ENCODE measurements at places on chromosomes 2 and 18. TPM values are rescaled to one million over a fixed set of nuclear protein-coding genes. Genes with fewer than 3 reads are reported as not detected.

- no peak for DNase-seq
Measured at GRCh38 chr2:147689220-147689909, 155.5 kb upstream of the ACVR2A start.

- DNase-seq: no peak
Measured at GRCh38 chr2:70420740-70421139, 118.9 kb upstream of the FAM136A start.

- DNase-seq: no peak
Measured at GRCh38 chr2:96875498-96876268, 5.8 kb upstream of the SEMA4C start.

Gene IL36RN
- not detected for total RNA-seq

GRCh38 chr18:41034413-41034812 is 920.6 kb upstream of the PIK3C3 start:
- DNase-seq: no peak

Gene TUBB8B
- not detected for total RNA-seq

GRCh38 chr2:102357937-102358336 is 2.3 kb downstream of the IL18R1 start:
- no peak for DNase-seq

DNA sequence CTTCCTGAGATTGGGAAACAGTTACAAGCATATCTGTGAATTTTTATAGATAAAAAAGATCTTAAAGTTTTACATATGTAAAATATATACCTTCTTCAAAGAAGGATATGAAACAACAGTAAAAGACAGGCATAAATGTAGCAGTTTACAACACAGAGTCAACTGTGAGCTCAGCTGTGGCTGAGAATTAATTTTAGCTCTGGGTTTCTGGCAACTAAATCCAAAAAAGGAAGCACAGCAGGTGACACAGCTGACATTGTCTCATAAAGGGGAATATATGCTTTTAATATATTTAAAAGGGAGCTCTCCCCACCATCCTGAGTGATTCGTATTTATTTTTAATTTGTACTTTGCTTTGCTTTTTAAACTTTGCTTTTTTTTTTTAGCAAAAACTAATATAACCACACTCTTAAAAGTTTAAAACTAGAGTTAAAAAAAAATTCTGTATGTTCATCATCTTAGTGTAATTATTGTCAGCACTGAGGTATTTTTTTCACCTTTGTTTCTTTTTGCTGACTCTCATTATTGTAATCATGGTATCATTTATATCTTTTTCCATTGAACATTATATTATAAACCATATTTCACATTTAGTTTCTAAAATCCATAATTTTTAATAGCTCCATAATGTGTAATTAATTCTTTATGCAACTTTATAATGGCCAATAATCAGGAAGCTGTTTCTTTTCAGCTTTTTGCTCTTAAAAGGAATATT is 6.7 kb downstream of the TUBB6 start:
- no peak for DNase-seq

GRCh38 chr2:106638043-106638442 is 150.9 kb downstream of the CD8B2 start:
- DNase-seq: no peak

Gene UGT1A5
- not detected for total RNA-seq

Gene GKN2
- not detected for total RNA-seq

DNA sequence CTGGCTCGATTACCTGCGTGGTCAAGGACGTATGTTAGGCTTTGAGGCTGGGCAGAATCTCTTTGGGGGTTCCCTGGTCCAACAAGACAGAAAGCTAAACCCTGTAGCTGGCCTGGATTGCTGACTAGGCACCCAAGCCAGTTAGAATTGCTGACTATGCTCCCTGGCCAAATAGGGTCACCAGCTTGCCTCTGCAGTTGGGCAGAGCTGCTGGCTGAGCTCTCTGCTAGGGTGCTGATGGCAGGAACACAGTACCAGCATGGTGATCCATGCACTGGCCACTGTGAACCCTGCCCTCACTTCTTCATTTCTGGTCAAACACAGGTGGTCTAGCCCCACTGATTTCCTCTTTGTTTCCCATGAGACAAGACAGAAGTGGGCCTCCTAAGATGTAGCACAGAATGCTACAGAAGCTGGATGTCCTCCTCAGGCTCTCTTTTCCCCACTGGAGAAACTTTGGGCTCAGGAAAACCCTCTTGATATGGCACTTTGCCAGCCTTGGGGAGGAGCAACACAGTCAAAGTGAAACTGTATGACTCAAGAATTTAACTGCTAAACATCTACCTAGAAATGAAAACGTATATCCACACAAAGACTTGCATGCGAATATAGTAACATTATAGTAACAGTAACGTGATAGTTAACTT is 20.8 kb downstream of the SP140L start:
- DNase-seq: no peak

GRCh38 chr18:55235094-55235461 is 275.8 kb upstream of the CCDC68 start:
- no peak for DNase-seq

DNA sequence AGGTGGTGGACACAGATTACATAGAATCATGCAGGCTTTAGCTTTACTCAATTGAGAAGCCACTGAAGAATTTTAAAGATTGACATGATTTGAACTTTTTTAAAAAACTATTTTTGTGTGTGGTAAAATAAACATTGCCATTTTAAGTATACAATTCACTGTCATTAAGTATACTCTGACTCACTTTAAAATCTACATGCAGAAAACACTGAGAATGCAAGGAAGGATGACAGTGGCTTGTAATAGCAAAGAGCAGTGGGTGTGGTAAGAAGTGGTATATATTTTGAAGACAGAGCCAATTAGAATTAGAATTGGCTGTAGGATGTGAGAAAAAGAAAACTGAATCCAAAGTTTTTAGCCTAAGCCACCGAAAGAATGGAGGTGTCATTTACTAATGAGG is 14.9 kb downstream of the TRMT61B start:
- DNase-seq: no peak

- DNase-seq: no peak
Measured at GRCh38 chr2:204860274-204860673, 315.0 kb downstream of the PARD3B start.

DNA sequence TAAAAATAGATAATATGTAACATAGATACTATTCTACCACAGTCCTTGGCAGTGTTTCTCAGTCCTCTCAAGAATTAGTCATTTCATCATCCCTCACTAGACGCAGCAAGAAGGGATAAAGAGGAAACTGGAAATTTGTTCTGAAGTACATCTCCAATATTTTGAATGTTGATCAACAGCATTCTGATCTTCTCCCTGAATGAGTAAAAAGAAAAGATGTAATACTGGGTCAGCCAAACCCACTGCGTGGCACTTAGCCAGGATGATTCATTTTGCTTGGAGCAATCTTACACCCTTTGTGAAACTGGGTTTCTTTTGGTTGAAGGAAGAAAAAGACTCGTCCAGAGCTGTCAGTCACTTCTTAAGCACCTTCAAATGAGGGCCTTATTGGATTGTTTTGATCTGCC is 54.1 kb downstream of the TAF1B start:
- peak; percentile 93 for DNase-seq

- DNase-seq: no peak
Measured at GRCh38 chr18:49673281-49673680, 111.4 kb downstream of the LIPG start.

GRCh38 chr2:23506531-23507266 is 121.7 kb downstream of the KLHL29 start:
- DNase-seq: no peak

Gene VIT
- 12.3 TPM for total RNA-seq

GRCh38 chr2:108927936-108928659 is 60.9 kb downstream of the EDAR start:
- no peak for DNase-seq

DNA sequence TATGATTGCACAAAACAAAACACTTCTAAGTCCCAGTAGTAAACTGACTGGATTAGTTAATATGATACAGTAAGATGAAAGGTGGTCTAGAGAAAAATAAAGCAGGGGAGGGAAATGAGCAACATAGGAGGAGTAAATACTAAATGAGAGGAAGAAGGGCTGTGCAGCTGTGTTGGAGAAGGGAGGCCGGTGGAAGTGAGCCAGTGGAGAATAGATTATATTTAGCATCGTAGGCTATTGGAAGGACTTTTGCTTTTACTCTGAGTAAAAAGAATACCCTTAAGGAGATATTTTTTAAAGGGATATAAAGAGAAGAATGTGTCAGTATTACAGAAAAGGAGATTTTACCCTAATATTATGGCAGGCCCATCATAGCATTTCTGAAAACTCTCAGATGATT is 12.7 kb downstream of the WDR75 start:
- no peak for DNase-seq

- DNase-seq: no peak
Measured at GRCh38 chr2:238380785-238381184, 45.9 kb upstream of the ASB1 start.

Gene PLGLB1
- 0.85 TPM for total RNA-seq

- no peak for DNase-seq
Measured at GRCh38 chr2:232931636-232932035, 61.6 kb downstream of the SNORC start.

- DNase-seq: no peak
Measured at GRCh38 chr18:50629148-50629631, 69.3 kb downstream of the MAPK4 start.

DNA sequence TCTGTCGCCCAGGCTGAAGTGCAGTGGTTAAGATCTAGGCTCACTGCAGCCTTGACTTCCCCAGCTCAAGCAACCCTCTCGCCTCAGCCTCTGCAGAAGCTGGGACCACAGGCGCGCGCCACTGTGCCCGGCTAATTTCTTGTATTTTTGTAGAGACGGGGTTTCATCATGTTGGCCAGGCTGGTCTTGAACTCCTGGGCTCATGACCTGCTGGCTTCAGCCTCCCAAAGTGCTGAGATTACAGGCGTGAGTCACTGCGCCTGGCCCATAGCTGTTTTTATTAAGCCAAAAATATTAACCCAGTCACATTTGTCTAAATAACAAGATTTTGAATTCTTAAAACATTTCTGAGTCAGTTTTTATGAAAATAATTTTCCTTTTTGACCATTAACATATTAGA is 6.3 kb upstream of the SFT2D3 start:
- DNase-seq: no peak

GRCh38 chr2:46446871-46447568 is 32.3 kb upstream of the TMEM247 start:
- DNase-seq: no peak

Gene INO80D
- 10.2 TPM for total RNA-seq

Gene CD8A
- 0.52 TPM for total RNA-seq

- DNase-seq: no peak
Measured at GRCh38 chr2:196511258-196512168, 128.0 kb upstream of the CCDC150 start.

Gene GKN1
- total RNA-seq: not detected

DNA sequence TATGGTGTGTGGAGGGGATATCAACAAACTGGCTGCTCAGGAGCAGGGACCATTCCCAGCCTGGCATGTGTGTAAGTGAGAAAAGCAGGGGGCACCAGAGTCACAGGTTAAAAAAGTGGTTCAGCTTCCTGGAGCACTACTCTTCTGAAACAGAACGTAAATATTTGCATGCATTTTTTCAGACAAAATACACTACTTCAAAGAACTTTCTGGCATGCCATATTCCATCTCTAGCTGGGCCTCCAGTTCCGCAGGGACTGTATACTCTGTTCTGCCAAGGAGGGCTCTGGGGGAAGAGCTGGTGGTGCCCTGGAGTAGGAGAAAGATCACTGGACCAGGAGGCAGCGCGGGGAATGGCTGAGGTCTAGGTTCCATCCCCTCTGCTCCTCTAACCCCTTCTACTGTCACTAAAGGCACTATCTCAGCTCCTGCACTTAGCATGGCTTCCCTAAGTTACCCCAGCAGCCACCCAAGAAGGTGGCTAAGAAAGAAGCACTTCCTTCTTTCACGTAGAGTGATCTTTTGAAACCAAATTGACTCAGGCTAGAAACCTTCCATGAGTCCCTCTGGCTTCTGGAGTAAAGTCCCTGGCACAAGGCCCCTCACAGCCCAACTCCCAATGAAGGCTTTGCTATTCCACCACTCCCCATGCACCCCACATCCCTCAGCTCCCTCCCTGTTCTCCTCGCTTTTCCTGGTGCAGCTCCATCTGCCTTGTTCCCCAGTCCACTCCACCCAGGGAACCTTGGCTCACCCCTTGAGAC is 57.6 kb upstream of the CABLES1 start:
- DNase-seq: no peak

DNA sequence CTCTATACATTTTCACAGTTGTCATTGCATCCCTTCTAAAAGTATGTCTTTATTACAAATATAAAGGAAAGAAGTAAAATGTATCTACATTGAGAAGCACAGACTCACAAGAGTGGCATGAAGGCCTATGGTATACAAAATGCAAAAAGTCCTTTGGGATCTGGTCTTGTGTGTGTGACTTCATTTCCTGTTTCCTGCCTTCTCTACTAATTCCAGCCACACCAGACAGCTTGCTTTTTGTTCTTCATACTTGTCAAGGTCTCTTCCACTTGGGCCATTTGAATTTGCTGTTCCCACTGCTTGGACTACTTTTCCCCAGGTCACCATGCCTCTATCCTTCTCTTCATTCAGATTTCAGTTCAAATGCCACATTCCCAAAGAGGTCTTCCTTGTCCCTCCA is 6.7 kb upstream of the PNO1 start:
- DNase-seq: no peak

GRCh38 chr2:54558188-54559005 is 102.3 kb downstream of the SPTBN1 start:
- peak; percentile 61 for DNase-seq

Gene ABHD1
- 0.90 TPM for total RNA-seq

Gene NEU2
- not detected for total RNA-seq

GRCh38 chr2:191845248-191845715 is 1.6 kb downstream of the CAVIN2 start:
- DNase-seq: peak; percentile 70

DNA sequence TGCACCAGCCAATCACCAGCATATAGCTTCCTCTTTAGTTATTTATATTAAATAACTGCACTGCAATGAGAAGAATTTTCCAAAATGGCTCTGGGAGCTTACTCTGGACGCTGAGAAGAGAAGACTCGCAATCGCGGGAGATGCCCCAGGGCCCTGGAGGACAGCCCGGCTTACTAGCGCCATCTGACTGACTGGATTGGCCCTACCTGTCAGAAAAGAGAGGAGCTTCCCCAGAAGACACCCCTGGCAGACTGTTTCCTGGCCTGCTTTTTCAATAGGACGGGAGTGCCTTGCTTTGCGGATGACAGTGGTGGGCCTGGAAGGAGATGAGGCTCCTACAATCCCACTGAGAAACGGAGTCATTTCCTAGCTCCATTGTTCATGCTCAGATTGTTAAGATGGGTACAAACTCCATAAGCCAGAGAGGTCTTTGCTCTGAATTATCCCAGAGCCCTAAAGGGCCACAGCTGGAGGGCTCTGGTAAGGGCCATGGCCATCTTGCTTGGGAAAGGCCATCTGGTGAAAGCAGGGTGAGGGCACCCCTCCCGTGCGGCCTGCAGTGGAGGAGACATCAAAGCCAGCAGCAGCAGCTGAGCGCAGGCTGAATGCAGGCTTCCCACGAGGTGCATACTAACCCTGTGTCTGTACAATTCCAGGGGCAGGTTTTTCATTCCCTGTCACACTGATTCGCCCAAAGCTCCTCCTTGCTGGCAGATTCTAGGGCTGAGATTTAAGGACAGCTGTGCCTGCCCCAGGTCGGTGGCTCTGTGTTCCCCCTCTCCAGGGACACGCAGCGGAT is 92.1 kb downstream of the GALR1 start:
- no peak for DNase-seq

GRCh38 chr2:192347542-192347941 is 152.8 kb upstream of the TMEFF2 start:
- DNase-seq: no peak
